ENCODE measurements at places on chromosomes 4 and X. TPM values are rescaled to one million over a fixed set of nuclear protein-coding genes. Genes with fewer than 3 reads are reported as not detected.

GRCh38 chr4:3706111-3706511 is 60.1 kb upstream of the ADRA2C start:
- no peak for DNase-seq

DNA sequence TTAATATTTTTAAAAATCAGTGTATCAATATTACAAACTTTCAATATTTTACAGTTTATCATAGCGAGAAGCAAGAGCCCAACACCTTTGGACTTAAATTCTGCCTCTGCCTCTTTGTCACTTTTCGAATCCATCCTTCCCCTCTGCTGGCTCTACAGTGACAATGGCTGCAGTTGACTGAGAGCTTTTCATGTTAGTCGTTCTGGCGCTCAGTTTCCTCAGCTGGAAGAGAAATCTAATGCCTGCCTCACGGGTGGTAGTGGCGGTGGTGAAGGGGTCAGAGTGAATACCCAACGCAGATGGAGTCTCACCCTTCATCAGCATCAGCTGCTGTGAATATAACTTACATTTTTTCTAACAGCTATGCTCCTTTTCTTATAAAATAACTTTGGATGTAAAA is 144.8 kb downstream of the NWD2 start:
- no peak for DNase-seq

AMOT gene
- total RNA-seq, result 1.6 TPM

H2BW2 gene
- not detected for total RNA-seq

DNA sequence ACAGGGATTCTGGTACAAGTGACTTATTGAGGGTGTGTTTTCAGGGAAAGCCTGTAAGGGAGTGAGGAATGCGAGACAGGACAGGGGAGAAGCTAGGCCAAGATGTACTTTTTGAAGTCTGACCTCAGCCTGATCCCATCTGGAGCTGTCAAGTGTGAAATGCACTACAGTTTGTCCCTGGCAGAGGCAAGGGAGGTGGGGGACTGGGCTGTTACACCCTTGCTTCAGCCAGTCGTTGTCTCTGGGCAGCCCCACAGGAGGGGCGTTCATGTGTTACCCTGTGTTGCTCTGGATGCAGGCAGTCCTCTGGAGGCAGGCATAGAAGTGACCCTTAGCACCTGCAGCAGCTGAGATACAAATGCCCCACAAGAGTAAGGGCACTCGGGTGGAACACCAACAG is 25.8 kb downstream of the PPEF1 start:
- no peak for DNase-seq

Measured in CD4-positive, alpha-beta T cell (primary cell).